ENCODE measurements at places on chromosomes 3 and 15.

- DNase-seq, result no peak
Measured at GRCh38 chr15:70351391-70351790, 253.7 kb upstream of the TLE3 start.

- DNase-seq, result no peak
Measured at GRCh38 chr3:116474801-116475200, 29.5 kb upstream of the LSAMP start.

DNA sequence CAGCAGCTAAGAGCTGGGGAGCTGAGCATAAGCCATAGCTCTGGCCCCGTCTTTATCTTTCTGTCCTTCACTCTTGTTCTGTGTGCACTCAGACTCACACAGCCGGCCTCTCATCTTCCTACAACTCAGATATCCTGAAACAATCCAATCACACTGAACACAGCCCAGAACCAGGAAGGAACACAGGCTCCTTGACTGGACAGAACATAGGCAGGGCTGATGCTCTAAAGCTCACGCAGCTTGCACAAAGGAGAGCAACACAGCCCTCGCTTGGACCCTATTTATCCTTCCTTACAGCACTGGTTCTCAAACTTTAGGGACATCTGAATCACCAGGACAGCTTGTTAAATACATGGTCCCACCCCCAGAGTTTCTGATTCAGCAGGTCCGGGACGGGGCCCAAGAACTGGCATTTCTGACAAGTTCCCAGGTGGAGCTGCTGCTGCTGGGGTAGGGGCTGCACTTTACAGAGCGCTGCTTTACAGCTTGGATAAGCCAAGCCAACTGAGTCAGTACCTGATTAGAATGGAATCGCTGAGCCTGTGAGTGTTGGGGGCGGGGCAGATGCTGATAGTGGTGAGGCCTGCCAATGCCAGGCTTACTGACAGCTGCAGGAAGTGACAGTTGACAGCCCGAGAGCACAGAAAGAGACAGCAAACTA is 65.1 kb downstream of the MRPL46 start:
- DNase-seq, result no peak

- no peak for DNase-seq
Measured at GRCh38 chr15:43107751-43108150, 1.9 kb upstream of the UBR1 start.

GRCh38 chr3:129259612-129260477 is 10.4 kb downstream of the COPG1 start:
- no peak for DNase-seq

GRCh38 chr15:51299187-51300015 is 39.0 kb downstream of the CYP19A1 start:
- no peak for DNase-seq

DNA sequence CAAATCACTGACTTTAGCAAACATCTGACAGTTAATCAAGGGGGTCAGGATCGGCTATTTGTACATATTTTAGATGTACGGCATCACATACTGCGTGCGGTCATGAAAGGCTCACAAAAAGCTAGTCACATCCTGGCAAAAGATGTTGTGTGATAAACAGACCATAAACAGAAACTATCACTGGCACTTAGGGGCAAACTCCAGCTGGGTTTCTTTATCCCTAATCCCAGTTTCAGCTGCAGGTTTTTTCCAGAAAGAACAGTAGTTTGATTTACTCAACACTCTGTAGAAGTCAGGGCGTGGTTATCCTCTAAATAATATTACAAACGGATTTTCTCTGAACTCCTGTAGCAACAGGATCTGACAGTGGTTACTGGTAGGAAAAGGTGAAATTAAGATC is 112.4 kb upstream of the BHLHE40 start:
- no peak for DNase-seq

GRCh38 chr3:59856934-59857460 is 807.2 kb upstream of the CFAP20DC start:
- DNase-seq, result no peak

GRCh38 chr3:67288466-67289106 is 290.5 kb downstream of the KBTBD8 start:
- DNase-seq, result no peak

- no peak for DNase-seq
Measured at GRCh38 chr3:50534681-50535330, 31.4 kb upstream of the CACNA2D2 start.

- DNase-seq, result no peak
Measured at GRCh38 chr3:28069438-28069837, 172.0 kb upstream of the CMC1 start.

DNA sequence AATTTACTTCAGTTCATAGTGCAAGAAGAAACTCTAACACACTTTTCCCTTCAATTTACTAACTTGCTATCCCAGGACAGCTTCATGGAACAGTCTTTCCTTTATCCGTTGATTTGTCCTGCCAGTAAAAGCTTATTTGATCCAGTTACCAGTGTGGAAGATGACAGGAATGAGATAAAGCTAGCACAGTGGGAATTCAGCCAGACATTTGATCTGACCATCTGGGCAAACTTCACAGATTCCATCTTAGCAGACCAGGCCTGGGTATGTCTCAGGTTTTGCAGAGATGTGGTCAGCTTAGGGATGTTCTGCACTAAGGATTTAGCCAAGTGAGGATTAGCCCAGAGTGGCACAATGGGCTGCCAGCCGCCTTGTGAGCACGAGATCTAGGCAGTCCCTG is 19.7 kb downstream of the CEMIP start:
- DNase-seq, result no peak

GRCh38 chr3:112302881-112303763 is 9.1 kb upstream of the SLC9C1 start:
- DNase-seq, result no peak

GRCh38 chr3:128458746-128459460 is 7.8 kb downstream of the DNAJB8 start:
- DNase-seq, result no peak

GRCh38 chr3:137347817-137348368 is 390.1 kb downstream of the IL20RB start:
- no peak for DNase-seq

GRCh38 chr3:59442046-59442445 is 392.2 kb upstream of the CFAP20DC start:
- DNase-seq, result no peak

DNA sequence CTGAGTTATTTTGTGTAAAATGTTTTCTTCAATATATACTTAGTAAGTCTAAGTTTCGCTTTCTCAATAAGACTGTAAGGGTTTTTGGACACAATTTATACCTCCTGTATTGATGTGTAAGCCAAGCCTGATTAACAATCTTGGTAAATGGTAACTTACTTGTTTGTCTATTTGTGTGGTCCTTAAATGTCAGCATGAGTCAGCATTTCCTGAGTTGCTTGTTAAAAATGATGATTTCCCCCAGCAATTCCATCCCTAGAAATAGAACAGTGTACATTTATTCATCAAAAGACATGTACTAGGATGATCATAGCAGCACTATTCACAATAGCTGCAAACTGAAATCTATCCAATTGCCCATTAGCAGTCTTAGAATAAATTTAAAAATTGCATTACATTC is 53.4 kb upstream of the LRIG1 start:
- no peak for DNase-seq

DNA sequence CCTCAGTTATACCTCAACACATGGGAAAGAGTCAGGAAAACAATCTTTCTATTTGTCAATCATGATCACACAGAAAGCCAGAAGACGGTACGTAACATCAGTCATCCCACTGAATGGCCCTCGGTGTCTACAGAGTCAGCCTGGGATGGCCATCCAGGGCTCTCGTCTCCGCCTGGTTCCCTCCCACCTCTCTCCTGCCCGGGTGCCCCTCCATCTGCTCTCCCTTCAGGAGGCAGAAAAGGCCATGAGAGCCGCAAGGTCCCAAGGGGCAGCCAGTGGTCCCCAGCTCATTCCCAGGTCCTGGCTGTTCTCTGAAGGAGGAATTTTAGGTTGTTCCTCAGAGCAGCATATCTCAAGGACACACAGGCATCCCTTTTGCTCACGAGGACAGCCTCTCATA is 4.4 kb upstream of the LRRC15 start:
- no peak for DNase-seq

DNA sequence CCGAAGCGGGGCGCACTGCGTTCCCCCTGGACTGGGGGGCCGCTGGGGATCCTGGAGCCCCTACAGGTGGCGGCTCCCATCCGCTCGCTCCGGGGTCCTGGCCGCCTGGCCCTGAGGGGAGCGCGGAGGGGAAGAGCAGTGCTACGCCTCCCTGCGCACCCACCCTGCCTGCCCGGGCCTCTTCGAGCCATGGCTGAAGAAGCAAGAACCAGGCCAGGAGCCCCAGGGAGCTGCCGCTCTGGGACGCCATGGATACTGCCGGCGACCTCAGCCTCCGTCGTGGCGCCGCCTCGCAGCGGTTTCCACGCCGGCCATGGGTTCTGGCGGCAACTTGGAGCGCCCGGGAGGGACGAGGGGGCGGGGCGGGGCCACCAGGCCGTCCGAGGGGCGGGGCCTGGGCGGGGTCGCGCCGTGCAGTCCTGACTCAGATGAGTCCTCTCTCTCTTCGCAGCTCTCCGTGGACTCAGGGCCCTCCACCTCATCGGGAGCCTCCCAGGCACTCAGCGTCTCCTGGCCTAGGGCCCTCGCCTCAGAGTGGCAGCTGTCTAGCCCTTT is 50.9 kb downstream of the MYL3 start:
- peak; percentile 3 for DNase-seq

GRCh38 chr3:188807006-188807405 is 364.8 kb upstream of the TPRG1 start:
- no peak for DNase-seq

DNA sequence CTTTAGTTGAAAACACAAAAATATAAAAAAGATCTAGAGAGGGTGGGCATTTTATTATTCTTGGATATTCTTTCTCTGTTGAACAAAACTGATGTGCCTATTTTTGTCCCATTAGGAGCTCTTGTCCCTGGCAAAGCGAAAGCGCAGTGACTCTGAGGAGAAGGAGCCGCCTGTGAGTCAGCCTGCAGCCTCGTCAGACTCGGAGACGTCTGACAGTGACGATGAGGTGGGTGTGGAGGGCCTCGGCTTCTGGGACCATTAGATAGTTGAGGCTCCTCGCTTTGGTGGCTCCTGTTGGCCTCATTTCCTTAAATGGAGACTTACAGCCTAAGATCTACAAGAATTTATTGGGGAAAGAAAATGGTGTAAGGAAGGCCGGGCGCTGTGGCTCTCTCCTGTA is 21.3 kb downstream of the RTF1 start:
- no peak for DNase-seq

GRCh38 chr3:197376020-197376419 is 77.6 kb upstream of the DLG1 start:
- DNase-seq, result no peak

DNA sequence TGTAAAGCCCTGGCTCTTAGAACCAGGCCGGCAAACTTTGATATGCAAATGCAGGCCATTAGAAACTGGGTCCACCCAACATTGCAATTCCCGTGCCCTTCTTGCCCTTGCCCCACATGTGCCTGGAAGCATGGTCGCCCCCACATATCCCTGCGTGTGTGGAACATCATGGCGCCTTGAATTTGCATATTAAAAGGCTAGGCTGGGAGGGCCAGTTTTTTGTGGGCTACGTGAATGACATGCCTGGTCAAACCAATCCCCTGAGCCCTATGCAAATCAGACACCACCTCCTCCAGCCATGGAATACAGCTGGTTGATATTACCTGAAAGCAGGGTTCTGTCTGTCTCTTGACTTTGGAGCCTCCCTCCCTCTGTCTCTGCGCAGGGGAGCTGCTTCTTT is 58.7 kb upstream of the ARHGEF26 start:
- no peak for DNase-seq

DNA sequence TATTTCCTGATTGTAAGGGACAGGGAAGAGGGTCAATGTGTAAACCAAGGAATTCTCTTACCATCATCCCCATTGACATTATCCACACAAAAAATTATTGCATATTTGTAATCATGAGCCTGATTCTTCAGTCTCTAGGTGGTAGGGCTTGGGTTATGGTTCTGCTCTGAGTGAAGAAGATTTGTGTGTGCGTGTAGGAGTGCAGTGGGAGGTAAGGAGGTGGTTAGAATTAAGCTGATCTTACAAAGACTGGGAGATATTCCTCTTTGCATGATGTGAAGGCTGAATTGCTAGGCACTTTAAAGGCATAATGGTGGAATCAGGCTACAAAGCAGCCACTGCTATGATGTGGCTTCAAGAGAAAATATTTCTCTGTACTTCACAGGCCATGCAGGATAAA is 23.0 kb upstream of the MINDY4B start:
- DNase-seq, result no peak

GRCh38 chr3:155335724-155336354 is 42.4 kb upstream of the STRIT1 start:
- DNase-seq, result no peak

DNA sequence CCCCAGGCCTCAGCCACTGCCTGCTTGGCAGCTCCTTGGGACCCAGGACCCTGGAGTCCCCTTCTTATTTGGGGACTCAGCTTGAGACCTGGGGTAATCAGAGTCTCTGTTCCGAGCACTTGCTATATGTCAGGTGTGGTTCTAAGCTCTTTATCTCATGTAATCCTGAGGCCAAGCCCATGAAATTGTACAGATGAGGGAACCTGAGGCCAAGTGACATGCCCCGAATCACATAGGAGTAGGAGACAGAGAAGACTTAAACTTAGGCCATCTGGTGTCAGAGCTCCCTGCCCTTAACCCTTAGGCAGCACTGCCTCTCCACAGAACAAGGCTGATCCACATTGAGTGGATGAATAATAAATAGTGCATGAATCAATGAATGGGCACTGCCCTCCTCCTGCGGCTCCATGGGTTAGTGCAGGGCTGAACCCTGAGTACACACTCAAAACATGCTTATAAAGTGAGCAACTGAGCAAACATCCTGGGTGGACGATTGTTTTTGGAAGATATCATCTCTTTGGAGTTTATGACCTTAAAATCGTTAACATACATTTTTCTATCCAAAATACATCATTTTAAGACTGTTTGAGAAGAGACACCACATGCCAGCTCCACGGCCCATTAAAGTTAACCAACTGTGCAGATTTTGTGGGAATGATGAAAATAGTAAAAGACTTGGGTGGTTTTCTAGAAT is 33.2 kb upstream of the IQSEC1 start:
- DNase-seq, result no peak

DNA sequence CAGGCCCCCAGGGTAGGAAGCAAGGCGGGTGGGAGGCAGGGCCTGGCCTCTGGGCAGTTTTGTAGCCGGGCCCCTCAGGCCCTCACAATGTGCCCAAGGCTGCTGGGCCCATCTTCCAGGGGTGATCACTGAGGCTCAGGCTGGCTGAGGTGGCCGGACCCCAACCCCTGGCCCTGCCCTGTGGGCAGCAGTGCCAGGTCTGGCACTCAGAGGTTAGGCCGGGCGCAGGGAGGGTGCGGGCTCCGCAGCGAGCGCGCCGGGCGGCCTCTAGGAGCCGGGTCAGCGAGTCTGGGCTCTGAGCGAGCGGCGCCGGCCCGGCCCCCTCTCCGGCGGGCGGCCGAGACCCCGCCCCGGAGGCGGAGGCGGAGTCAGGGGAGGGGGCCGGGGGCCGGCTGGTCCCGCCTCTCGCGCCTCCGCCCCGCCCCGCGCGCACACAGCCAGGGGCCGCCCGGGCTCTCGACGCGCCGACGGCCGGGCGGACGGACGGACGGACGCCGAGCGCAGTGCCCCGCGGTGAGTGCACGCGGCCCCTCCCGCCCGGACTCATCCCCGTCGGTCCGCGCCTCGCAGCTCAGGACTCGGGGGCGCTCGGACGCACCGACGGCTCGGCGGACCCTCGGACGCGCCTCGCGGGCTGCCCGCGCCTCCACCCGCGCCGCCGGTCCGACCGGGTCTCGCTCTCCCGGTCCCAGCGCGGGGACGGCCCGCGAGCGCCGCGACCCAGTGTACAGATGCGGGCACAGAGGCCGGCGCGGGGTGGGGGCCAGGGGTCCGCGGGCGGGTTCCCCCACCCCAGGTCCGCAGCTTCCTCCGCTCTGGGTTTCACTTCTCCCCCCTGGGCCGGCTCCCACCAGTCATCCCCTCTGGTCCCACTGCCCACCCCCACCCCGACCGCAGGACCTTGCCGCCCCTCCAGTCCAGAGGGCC is at the start of gene FBLN2:
Gene FBLN2 (plus strand): TSS at position 430 of the 927 bp plus-strand sequence. CDS start 21,231 bp downstream, outside the sequence.
- DNase-seq, result no peak

Measured in HS-5 (cell line).